ENCODE measurements at places on chromosomes 5 and 9.

GRCh38 chr5:83503662-83504061 is 32.1 kb downstream of the VCAN start:
- DNase-seq: no peak

DNA sequence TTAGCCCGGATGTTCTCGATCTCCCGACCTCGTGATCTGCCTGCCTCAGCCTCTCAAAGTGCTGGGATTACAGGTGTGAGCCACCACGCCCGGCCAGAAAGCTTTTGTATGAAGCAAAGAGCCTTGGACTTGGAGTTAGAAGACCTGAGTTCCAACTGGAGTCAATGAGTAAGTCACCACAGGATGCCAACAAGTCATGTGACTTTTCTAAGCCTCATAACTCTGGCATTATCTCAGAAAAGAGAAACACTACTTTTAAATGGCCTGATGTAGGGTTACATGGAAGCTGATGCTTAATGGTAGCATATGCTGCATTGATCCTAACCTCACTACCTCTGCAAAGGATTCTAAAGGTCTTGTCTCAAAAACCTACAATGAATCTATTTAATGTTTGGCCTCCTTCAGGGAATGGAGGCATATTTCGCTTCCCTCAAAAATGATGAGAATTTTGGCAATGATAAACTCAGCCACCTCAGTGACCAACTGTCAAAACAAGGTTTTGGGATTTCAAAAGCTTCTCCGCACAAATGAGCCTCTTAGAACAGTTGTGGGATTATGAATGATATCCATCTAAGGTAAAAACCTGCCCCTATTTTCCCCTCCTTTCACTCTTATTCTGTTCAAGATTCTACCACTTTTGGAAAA is 236.8 kb downstream of the ACTL7B start:
- no peak for DNase-seq

GRCh38 chr9:136148766-136149165 is 30.1 kb upstream of the TMEM250 start:
- DNase-seq: no peak

GRCh38 chr9:105672711-105673234 is 10.5 kb downstream of the TAL2 start:
- no peak for DNase-seq

- no peak for DNase-seq
These were observed 206.2 kb downstream of the DCP2 start for GRCh38 chr5:113182658-113183344.
